Cardiac septum (tissue), 1 donor: ENCODE measurements at places on chromosomes 4 and X. TPM values are rescaled to one million over a fixed set of nuclear protein-coding genes. Genes with fewer than 3 reads are reported as not detected.

Gene ABCG2
- 4.4 TPM for total RNA-seq

Gene VCX2
- not detected for total RNA-seq

Gene NSG1
- 2.6 TPM for total RNA-seq

Gene HCFC1
- total RNA-seq: 39.5 TPM

Gene TIGD4
- total RNA-seq: 0.40 TPM

Gene PRR32
- 0.89 TPM for total RNA-seq

Gene GNRHR
- total RNA-seq: not detected

Gene UCP1
- not detected for total RNA-seq

Gene ACOX3
- 29.3 TPM for total RNA-seq

Gene PCYT1B
- total RNA-seq: 0.27 TPM

Gene IL21
- total RNA-seq: not detected

Gene GRPR
- total RNA-seq: 0.32 TPM

Gene MAGEE2
- total RNA-seq: not detected

Gene GYPE
- 0.32 TPM for total RNA-seq

Gene F8A1
- total RNA-seq: 31.1 TPM

Gene LUZP4
- total RNA-seq: not detected

Gene CLDN2
- total RNA-seq: not detected

Gene GAGE12F
- total RNA-seq: not detected

Gene PFKFB1
- 0.35 TPM for total RNA-seq

Gene ADGRL3
- total RNA-seq: 15.3 TPM

Gene TRPC5OS
- total RNA-seq: not detected

Gene TCP11X2
- total RNA-seq: not detected

Gene DCAF8L1
- total RNA-seq: not detected

Gene OPN1MW2
- total RNA-seq: not detected
